Retina (tissue), 1 donor: ENCODE measurements at places on chromosomes 11 and 22.

- no peak for DNase-seq
These were observed 195 bp upstream of the ALX4 start for GRCh38 chr11:44310206-44310462.

- no peak for DNase-seq
These were observed 25.1 kb downstream of the NPAT start for GRCh38 chr11:108197351-108197750.

DNA sequence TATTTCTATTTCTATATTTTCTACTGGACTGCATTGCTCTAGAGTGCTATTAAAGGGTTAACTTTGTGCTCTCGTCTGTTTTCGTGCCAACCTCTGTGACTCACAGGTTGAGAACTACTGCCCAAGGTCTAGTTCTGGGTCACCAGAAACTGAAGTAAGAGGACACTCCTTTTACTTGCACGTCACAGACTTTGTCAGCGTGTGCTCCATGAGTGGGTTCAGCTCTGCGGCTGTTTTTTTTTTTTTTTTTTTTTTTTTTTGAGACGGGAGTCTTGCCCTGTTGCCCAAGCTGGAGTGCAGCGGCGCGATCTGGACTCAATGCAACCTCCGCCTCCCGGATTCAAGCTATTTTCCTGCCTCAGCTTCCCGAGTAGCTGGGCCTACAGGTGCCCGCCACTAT lies 49.8 kb downstream of the CLMP start:
- no peak for DNase-seq

- no peak for DNase-seq
These were observed 18.2 kb upstream of the CD81 start for GRCh38 chr11:2358754-2359442.

GRCh38 chr11:72719144-72719543 lies 33.1 kb downstream of the ARAP1 start:
- no peak for DNase-seq

GRCh38 chr11:45097721-45098493 lies 48.5 kb upstream of the PRDM11 start:
- peak; percentile 77 for DNase-seq

DNA sequence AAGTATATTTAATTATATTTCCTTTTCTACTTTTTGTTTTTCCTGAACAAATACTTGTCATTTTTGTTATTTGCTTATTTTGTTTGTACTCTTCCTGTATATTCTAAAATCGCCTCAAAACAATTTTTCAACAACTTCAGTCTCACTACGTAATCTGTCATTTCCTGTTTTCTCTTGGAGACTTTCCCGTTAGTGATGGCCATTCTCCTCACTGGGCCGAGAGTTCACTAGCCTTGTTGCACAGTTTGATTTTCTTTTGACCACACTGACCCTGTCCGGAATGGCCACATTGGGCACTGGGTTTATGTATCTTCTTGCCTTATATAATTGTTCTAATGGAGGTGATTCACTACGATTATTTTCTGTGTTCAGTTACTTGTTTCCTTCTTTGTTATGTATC lies 726.1 kb downstream of the FAM181B start:
- DNase-seq = no peak

DNA sequence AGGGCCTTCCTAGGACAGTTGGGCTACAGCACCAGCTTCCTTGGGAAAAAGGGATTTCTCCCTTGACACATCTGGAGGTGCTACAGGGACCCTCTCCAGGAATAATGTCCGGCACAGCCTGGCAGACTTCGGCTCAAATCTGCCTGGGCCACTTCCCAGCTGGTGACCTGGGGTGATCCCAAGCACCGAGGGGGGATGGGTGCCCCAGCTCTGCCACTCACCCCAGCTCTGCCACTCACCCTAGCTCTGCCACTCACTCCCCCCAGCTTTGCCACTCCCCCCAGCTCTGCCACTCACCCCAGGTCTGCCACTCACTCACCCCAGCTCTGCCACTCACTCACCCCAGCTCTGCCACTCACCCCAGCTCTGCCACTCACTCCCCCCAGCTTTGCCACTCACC lies 9.9 kb downstream of the OSBPL5 start:
- no peak for DNase-seq

DNA sequence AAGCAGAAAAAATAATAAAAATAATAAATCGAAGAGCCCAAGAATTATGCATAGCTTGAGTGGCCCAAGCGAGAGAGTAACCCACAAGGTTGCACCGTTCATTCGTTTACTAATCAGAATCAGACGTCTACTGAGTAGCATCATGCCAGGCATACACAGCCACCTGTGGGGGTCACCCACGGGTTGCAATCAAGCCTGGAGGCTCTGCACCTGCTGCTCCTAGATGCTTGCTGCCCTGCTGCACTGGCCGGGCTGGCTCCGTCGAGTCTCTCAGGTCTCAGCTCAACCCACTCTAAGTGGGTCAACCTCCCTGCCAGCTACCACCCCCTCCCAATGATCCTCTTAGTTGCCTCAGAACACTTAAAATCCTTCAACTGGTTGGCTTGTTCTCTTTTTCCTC lies 2.0 kb upstream of the TESMIN start:
- DNase-seq = no peak

DNA sequence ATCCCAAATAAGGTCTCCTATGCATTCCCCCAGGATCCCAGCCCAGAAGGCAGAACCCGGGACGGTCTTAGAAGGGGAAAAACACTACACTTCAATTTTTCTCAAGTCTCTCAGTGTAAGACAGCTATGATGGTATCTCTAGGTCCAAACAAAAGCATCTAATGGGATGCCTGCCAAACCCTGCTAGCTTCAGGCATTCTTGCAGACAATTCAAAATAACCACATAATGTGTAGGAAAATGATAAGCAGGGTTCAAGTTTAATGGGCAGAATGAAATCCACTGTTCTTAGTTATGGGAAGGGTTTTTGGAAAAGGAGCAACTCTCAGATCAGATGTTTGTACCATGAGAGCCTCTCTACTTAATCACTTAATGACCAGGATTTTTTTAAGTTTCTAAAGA lies 119.8 kb upstream of the ANO1 start:
- no peak for DNase-seq

DNA sequence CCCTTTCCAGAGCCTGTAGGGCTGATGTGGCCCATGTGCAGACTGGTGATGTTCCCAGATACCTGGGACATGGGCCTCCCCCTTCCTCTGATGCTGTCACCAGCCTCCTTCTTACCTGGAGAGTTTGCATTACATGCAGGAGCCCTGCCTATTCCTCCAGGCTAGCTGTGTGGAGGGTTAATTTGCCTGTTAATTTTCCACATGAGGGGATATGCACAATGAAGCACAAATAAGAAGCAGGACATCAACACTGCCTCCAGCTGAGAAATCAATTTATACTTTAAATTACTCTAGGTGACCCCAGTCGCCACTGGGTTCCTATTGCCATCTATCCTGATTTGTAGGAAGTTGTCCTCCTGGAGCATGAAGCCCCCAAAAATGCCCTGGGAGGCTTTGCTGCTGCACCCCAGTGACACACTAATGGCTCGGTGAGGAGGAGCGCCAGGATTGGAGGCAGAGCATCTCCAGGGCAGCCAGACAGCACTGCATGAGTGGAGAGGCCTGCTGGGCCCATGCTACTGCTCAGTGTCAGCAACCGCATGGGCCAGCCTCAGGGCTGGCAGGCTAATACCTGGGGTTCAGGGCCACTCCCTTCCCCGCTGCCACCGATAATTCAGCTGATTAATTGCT lies 101.6 kb upstream of the USP47 start:
- DNase-seq = peak; percentile 79

DNA sequence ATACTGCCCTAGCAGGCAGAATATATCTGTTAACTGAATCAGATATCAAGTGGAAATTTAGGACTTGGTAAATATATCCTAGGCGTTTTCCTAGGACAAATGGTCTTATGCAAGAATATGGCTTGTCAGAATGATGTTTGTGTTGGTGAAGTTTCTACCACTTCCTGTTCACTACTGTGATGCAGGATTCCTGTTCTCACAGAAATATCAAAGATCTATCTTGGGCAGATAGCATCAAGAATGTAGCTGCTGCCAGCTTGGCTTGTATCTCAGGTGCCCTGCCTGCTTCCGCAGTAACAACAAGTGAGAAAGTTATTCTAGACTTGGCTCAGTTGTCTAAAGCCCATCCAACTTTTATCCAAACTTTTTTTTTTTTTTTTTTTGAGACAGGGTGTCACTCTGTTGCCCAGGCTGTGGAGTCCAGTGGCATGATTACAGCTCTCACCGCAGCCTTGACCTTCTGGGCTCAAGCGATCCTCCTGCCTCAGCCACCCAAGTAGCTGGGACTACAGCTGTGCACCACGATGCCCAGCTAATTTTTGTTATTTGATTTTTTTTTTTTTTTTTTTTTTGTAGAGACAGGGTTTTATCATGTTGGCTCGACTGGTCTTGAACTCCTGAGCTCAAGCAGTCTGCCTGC lies 61.3 kb downstream of the PPME1 start:
- no peak for DNase-seq

DNA sequence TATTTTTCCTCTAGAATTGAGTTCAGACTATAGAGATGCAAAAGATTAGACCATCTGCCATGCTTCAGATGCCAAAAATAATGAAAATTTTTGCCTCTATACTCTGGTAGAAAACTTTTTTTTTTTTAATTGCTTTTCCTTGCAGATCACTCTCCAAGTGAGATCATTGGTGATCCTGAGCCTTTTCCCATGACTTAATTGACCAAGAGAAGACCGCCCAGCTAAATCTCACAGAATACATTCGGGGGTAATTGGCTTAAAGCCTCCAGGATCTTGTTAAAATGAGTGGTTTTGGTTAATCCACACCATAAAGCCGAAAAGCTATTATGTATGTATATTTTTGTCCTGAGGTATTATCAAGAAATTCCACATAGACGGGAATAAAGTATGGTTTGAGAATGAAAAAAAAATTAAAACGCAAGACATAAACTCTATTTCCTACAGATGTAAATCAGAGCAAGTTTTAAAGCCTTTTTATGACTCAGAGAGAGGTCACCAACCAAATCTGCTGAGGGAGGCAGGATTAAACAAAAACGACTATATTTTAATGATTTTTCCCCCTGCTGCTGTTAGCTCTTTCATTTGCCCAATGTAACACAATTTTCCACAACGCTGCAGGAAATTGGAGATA lies 64.0 kb downstream of the PARVA start:
- no peak for DNase-seq

- DNase-seq = peak; percentile 76
These were observed 11.1 kb downstream of the TXN2 start for GRCh38 chr22:36470162-36470993.

DNA sequence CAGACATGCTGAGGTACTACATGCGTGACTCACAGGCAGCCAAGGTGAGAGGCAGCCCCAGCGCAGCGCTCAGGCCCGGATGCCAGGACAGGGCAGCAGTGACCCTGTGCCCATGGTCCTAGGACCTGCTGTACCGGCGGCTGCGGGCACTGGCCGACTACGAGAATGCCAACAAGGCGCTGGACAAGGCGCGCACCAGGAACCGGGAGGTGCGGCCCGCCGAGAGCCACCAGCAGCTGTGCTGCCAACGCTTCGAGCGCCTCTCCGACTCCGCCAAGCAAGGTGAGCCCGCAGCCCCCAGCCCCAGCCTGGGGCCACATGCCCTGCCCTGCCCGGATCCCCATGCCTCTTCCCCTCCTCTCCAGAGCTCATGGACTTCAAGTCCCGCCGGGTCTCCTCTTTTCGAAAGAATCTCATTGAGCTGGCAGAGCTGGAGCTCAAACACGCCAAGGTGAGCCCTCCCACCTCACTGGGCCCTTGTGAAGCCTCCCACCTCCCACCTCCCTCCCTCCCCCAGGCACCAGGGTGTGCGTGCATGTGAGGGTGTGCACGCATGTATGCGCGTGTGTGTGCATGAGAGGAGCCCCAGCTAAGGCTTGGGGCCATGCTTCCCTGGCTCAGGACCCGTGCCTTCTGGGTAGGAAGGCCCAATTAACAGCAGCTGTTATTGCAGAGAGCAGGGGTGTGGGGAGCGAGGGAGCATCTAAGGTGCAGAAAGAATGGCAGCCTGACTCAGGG lies 5.3 kb downstream of the CFL1 start:
- DNase-seq = no peak

GRCh38 chr11:75035911-75036565 lies 47.3 kb downstream of the NEU3 start:
- peak; percentile 7 for DNase-seq

DNA sequence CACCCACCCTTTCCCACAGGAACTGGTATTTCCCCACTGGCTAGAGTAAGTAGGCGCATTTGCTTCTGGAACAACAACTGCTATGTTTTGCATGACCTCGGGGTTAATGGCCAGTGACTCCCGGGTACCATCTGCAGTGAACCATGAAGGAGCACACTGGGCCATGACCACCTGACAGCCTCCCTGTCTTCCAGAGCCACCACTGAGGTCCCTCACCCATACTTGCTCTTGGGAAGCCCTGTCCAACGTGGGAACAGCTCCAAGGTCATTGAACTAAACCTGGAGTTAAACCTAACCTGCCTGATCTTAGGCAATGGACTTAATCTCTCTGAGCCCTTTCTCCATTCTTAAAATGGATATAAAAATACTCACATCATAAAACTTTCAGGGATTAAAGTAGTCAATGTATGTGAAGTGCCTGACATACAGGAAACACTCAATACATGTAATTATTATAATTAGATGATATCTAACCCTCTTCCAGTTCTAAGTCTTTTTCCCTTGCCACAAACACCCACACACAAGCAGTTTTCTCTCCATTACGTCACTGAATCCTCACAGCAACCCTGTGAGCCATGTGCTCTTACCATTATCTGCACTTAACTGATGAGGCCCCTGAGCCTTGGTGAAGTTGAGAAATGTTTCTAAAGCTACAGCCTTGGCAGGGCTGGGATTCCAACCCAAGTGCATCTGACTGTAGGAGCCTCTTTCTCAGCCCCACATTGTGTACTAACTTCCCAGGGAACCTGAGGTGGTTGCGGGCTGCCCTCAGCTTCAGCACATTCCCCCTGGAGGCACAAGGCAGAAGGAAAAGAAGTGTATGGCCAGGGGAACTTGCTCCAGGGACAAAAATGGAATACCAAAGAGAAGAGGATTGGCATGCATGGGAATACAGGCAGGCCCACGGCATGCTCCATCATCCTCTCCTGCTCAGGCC lies 74.5 kb upstream of the NCAM1 start:
- DNase-seq = no peak

DNA sequence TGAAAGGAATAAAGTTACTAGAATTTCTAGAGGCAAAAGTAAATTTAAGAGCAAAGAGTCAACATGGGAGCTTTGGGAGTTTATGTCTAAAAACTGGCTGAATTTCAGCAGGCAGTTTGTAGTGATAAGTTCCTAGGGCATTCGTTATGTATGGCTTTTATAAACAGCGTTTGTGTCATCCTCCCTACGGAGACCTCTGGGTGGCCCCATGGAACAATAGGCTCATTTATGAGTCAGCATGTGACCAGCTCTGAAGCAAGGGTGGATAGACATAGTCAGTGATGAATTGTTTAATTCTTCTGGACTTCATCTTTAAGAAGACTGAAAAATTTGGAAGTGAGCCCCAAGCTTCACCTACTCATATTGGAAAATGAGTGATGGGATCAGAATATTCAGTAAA lies 37.1 kb downstream of the SVIP start:
- DNase-seq = peak; percentile 22

DNA sequence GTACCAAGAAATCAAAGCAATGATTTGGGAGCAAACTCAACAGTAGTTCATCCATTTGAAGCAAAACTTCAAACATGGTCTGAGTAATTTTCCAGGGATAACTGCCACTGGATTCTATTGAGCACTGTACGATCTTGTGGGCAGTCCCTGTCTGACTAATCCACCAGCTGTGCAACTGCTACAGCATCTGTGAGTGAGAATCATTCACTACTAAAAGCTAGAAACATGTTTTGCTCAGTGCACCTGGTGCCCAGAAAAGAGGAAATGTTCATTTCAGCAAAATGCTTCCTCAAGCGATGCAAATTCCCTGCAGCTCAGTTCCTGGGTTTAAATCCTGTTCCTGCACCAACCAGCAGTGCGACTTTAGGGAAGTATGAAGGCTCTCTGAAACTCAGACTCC lies 1077.9 kb downstream of the DLG2 start:
- DNase-seq = no peak

- DNase-seq = no peak
These were observed 30.9 kb downstream of the TRPC6 start for GRCh38 chr11:101552888-101553287.
